ENCODE measurements at places on chromosomes 1 and 21.

DNA sequence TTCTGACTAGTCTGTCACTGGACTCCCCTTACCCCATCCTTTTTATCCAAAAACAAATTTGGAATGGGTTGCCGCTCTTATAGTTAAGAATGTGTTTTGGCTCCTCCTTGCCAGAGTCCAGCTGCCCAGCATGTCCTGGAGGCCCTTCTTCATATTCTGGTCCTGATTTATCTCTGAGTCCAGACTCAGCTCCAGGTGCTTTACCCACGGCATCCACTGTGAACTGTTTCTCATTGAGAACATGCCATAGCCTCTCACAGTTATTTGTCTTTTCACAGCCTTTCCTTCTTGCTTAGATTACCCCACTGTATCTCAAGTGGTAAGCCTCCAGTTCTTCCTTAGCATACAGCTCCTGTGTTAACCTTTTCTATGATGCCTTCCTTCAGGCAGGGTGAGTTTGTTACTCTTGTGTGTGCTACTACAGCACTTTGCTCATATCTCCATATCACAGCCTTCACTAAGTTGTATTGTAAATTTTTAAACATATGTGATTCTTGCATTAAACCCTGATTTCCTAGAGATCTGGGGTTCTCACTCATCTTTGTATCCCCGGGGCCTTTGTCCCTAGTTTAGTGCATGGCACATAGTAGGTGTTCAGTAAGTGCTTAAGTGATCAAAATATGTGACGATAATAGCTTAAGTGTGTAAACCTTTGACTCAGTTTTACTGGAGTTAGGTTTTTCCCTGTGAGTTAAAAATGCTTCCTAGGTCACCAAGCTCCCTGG lies 116.0 kb downstream of the OSBPL9 start:
- no peak for DNase-seq

DNA sequence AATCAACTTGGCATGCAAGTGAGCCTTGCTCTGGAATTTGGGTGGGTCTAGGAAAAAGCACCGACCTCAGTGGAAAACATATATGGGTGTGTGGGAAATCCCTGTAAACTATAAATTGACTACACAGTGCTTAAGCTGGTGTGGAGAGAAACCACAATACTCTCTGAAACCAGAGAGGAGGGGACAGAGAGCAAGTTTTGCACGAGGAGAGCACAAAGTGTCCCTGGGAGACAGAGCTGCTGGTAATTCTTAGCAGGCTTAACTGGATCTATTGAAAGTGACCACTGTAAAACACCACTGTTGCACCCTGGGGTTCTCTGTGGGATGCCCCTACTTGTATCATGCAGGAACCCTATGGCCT lies 12.8 kb downstream of the KCNJ15 start:
- no peak for DNase-seq

GRCh38 chr21:31888936-31889371 lies 16.1 kb downstream of the HUNK start:
- DNase-seq = no peak

GRCh38 chr1:207070811-207071210 lies 17.7 kb downstream of the PFKFB2 start:
- DNase-seq = no peak

GRCh38 chr1:176691251-176692228 lies 228.6 kb downstream of the PAPPA2 start:
- no peak for DNase-seq

- no peak for DNase-seq
Observed at GRCh38 chr1:156075162-156075561, 7.1 kb downstream of the MEX3A start.

- DNase-seq = no peak
Observed at GRCh38 chr21:37483776-37484175, 117.2 kb downstream of the DYRK1A start.

- no peak for DNase-seq
Observed at GRCh38 chr1:227712648-227713047, 22.5 kb downstream of the JMJD4 start.

DNA sequence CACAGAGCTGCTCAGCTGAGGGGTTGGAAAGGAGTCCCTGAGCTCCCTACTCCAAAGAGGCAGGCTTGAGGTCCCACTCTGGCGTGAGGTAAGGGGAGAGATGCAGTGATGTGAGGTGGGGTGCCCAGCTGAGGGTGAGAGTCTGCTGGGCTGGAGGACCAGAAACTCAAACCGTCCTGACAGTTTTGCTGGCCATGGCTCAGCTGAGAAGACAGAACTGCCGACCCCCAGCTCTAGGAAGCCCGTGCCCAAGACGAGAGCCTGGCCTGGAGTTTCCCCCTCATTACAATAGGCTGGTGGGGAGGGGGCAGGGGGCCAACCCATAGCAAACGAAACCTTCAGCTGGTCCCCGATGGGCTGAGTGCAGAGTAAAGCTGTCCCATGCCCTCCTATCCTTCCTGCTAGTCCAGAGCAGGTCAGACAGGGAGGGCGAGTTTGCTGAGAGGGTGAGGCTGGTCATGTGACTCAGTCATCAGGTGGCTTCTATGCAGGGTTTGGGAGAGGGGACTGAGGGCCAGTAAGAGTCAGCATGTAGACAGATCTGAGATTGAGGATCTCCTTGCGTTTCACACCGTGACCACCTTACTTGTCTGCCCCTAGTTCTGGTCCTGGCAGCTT lies 129.3 kb downstream of the PRDM2 start:
- DNase-seq = no peak

DNA sequence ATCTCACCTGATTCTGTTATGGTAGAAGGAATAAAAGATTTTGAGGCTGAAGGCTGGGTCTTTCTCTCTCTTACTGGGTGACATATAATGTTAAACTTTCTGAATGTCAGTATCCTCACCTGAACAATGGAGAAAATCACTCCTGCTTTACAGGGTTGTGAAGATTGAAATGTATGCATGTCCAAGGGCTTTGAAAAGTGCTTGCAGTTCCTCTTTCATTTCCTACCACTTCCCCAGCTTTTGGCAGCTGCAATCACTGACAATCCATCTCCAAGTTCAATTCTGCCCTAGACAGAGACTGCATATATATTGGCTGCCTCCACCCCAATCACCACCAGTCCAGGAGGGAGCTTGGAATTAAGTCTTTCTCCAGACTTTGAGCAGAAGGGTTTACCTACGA lies 39.8 kb downstream of the FAM78B start:
- DNase-seq = no peak

- no peak for DNase-seq
Observed at GRCh38 chr1:16114527-16115467, 41.1 kb downstream of the EPHA2 start.

DNA sequence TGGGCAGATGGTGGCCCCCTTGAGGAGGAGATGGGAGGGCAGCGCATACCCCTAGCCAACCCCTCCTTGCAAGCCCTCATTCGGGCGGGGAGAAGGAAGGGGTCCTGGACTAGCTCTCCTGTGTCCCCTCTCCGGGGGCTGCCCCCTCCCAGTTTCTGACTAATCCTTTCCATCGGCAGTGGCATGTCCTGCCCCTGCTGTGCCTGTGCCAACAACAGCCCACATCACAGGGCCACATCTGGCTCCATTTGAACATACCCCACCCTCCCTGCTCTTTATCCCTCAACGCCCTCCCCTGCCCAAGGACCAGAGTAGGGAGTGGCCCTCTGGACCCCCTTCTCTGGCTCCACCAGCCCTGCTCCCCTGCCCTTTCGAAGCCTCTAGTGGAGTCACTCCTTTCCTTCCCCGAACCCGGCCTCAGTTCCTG lies 11.0 kb upstream of the LMNA start:
- no peak for DNase-seq

- no peak for DNase-seq
Observed at GRCh38 chr1:13751458-13751871, 51.5 kb downstream of the PRDM2 start.

DNA sequence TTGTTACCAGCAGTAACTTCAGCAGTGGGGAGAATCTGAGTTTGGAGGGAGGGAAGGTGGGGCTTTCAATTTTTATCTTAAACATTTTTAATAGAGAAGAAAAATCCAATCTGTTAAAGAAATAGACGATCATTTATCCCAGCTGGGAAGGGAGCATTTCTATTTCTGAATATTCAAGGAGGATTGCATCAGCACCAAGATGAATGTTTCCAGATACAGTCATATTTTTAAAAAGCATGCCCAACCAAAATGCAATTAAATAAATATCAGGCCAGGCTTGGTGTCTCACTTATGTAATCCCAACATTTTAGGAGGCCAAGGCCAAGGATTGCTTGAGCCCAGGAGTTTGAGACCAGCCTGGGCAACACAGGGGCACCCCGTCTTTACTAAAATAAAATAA lies 1.7 kb upstream of the ATP1A4 start:
- DNase-seq = no peak

DNA sequence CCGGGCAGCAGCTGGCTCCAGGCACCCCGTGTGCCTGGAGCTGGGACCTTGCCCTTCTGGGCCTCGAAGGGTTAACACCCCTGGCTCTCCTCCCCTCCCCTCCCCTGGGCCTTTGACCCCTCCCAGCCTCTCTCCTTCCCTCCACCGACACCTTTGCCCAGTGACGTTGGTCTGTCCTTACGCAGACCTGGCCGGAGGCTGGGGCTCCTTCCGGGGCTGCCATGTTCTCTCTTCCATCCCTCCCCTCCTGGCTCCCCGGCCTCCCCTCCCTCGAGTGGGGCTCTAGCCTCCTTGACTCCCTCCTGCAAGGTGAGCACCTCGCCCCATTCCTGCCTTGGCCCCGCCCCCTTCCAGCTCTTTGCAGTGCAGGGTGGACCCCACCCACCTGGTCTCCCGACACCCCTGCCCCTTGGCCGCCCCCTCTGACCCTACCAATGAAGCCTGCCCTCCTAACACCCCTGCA lies at the start of gene TMEM82:
TSS of gene TMEM82 (plus strand) at position 161 of the 463 bp plus-strand sequence. CDS start at position 222, 61 bp downstream.
- DNase-seq = no peak

DNA sequence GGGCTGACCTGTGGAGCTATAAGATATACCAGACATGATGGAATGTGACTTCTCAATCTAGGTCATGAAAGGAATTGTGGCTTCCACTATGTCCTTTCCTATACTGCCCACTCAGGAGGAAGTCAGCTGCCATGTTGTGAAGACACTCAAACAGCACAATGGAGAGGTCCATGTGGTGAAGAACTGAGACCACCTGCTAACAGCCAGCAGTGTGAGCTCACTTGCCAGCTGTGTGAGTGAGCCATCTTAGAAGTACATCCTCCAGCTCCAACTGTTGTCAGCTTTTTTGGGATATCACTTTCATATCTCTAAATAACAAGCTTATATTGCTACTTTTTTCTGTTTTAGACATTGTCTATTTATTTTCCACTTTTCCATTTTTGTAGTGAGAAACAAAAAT lies 29.7 kb downstream of the OLFML3 start:
- no peak for DNase-seq

- DNase-seq = no peak
Observed at GRCh38 chr1:172679000-172679772, 20.3 kb downstream of the FASLG start.

DNA sequence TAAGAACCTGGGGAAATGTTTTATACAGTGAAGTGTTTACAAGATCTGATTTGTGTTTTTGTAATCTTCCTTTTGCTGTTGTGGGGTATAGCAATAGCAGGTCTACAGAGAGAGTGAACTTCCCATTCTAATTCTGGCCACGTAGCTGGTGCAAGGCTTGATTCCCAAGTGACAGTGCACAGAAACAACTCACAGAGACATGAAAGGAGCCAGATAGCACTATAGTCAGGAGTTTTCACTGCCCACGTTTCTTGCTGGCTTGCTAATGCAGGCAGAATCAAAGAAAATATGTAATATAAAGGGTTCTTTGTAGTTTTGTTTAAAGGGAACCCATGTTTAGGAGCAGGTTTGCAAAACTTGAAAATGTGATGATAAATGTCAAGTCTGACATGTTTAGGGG lies 170.9 kb upstream of the IVNS1ABP start:
- no peak for DNase-seq
